Pons (tissue), 1 donor: ENCODE measurements at places on chromosomes 4 and X.
A peak's percentile ranks its signal among the peaks of the same experiment; 100 is the strongest.

DNA sequence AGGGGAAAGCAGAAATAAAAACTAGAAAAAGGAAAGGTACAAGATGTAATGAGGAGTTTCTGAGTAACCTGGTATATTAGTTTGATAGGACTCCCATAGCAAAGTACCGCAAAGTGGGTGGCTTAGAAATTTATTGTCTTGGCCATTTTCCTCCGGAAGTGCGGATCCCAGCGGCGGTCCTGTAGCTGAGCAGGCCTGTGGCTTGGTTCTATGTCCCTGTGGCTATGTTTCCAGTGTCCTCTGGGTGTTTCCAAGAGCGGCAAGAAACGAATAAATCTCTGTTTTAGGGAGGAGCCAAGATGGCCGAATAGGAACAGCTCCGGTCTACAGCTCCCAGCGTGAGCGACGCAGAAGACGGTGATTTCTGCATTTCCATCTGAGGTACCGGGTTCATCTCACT lies 44.0 kb upstream of the LDB2 start:
- no peak for DNase-seq

GRCh38 chrX:69126642-69127041 lies 38.6 kb downstream of the PJA1 start:
- no peak for DNase-seq

GRCh38 chr4:183376381-183376780 lies 54.2 kb upstream of the CLDN24 start:
- DNase-seq: no peak

- DNase-seq: no peak
Measured at GRCh38 chr4:44704673-44705072, 21.7 kb downstream of the GNPDA2 start.

DNA sequence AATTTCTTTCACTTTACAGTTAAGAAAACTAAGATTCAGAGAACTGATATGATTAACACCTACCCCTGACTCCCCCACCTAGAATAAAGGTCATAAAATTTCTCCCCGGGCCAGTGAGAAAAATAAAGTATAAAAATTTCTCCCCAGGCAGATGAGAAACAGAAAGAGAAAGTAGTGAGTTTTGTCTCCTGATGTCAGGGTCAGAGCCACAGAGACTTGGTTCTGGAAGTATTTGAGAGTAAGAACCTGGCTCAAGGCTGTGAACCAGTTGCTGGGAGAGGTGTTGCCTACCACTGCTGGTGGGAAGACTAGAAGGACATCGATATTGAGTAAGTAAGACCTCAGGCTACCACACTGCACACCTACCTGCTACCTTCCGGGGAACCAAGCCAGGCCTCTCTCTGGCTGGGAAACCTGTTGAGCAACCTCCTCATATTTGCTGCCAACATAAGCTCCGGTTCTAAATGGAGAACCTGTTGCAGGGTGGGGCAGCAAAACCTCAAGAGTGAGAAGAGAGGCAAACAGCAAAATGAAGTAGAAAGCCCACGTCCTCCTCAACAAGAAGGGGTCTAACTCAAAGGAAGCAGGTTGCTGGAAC lies 104.2 kb upstream of the PUDP start:
- DNase-seq: no peak

- DNase-seq: peak; percentile 12
Measured at GRCh38 chr4:186942758-186943377, 219.2 kb upstream of the FAT1 start.

- DNase-seq: no peak
Measured at GRCh38 chrX:77440330-77440729, 6.9 kb upstream of the FGF16 start.

DNA sequence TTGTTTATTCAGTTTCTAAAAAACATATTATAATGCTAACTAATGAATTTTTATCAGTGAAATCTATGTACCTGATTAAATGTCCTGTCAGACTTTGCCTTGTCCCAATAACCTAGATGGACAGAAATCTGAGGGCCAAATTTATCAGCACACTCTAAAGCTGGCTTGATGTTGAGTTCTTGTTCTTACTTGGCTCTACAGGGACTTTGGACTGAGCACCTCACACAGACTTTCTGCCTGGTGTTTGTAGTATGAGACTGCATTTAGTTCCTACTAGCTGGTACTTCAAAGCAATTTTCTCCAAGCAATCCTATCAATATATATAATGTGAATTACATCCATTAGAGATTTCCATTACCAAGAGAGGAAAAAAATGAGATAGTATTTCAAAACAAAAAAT lies 37.8 kb downstream of the INTS12 start:
- no peak for DNase-seq

DNA sequence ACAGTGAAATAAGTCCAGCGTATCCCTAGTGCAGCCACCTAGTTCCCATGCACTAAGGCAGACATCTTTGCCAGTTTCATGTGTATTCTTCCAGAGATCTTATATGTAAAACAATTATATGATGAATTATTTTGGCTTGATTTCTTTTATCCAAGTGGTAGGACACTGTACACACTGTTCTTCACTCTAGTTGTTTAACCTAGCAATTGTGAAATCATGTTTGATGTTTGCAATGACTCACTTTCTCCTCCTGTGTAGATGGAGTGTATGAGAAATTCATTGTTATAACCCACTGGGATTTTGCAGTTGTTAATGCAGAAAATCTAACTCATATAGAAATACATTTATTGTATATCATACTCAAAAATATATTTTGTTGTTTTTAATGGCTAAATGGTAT lies 17.5 kb upstream of the TBC1D1 start:
- no peak for DNase-seq

GRCh38 chr4:25088093-25088952 lies 57.6 kb upstream of the LGI2 start:
- DNase-seq: no peak

GRCh38 chr4:40337051-40337450 lies 1.9 kb downstream of the CHRNA9 start:
- DNase-seq: no peak

- peak; percentile 19 for DNase-seq
Measured at GRCh38 chrX:97026406-97026805, 142.7 kb downstream of the RPA4 start.

DNA sequence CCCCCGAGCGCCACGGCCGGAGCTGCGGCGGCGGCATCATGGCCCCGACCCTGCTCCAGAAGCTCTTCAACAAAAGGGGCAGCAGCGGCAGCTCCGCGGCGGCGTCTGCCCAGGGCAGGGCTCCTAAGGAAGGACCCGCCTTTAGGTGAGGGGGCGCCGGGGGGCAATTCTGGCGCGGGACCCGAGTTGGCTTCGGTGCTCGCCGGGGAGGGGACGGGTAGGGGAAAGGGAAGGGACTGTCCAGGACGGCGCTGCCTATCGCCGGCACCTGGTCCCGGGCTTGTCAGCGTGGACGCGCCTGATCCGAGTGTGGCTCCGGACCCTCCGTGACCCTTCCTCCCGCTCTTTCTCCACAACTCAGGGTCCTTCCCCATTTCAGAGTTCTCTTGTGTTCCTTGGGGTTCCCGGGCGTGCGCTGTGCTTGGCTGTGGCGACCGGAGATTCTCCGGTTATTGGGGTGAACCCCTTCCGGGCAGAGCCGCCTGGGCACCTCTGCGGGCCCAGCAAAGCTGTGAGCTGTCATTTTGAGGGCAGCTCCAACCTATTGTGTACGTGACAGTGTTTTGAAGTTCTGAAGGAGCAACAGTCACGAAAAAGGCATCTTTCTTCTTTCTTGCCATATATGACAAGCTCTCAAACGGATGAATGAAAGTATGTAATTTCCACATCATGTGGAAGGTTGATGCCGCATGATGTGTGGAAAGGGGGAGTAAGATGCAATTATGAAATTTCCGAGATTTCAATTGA lies 522 bp downstream of the FNIP2 start:
- DNase-seq: peak; percentile 44

- no peak for DNase-seq
Measured at GRCh38 chr4:56698329-56698728, 17.2 kb upstream of the HOPX start.

DNA sequence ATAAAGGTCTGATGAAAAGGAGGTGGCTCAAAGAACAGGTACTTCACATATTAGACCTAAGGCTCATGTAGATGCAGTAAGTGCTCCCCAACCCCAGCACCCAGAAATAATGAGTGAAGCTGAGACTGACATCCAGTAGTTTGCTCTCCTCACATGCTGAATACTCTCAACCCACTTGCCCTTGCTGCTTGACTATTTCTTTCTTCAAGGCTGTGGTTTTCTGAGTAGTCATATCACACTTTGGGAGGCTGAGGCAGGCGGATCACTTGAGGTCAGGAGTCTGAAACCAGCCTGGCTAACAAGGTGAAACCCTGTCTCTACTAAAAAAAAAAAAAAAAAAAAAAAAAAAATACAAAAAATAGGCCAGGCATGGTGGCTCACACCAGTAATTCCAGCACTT lies 51.5 kb upstream of the PRPS1 start:
- DNase-seq: no peak

DNA sequence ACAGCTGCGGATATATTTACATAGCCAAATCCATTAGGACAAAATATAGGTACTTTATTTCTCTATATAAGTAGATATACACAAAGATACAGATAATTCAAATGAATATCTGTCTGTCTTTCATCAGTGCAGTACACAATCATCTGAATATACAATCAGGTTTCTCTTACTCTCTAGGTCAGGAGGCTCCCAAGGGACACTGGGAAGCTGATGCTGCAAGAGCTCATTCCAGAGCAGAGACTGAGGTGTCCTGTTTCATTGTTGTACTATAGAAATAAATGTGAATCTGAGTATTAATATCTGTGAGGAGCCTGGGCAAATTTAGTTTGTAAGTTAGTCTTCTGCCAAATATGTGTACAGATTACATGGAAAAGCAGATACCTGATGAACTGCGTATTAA lies 4.2 kb downstream of the TLL1 start:
- no peak for DNase-seq

- no peak for DNase-seq
Measured at GRCh38 chr4:42927946-42928345, 35.4 kb downstream of the GRXCR1 start.

GRCh38 chr4:123649645-123650391 lies 253.2 kb downstream of the SPRY1 start:
- no peak for DNase-seq

DNA sequence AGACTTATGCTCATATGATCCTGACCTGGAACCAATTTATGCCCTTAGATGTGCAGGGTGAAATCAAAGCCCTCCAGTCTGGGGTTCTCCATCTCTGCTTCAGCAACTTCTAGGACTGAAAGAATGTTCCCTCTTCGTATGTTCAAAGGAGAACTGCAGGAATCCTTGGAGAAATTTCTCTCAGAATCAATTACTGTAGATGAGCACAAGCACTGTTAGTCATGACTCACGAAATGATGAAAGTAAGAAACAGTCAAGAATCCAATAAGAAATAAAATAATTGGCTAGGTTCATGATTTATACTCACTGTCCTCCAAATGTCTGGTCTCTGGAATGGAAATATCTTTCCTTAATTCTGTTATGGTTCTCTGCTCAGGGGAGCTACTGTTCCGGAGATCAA lies 348.2 kb downstream of the PDGFC start:
- DNase-seq: no peak

DNA sequence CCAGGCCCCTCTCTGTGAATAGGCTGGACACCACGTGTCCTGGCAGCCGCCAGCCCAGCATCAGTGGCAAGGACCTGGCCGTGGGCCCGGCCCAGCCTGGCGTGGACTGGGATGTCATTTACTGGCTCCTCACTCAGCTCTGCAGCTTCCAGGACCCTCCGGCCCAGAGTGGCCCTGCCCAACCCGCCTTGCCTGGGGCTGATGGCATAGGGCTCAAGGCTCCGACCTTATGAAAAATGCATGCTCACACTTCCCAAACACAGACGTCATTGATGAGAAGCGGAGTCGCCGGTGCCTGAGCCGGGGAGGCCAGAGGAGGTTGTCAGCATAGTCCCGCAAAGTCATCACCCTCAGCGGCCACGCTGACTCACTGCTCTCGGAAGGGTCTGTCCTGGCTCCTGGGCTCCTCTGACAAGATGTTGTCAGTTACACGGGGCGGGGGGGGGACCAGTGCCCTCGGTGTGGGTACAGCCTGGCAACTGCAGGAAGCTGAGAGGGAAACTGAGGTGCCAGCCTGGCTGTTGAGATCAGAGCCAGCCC lies 14.3 kb downstream of the CFAP99 start:
- DNase-seq: peak; percentile 89

GRCh38 chr4:138512756-138513155 lies 270.6 kb upstream of the SLC7A11 start:
- no peak for DNase-seq

- no peak for DNase-seq
Measured at GRCh38 chrX:41779941-41780340, 56.0 kb downstream of the GPR82 start.
